Glutamatergic neuron (in vitro differentiated cells): ENCODE measurements at places on chromosomes 3 and 15. TPM values are rescaled to one million over a fixed set of nuclear protein-coding genes. Genes with fewer than 3 reads are reported as not detected.

DNA sequence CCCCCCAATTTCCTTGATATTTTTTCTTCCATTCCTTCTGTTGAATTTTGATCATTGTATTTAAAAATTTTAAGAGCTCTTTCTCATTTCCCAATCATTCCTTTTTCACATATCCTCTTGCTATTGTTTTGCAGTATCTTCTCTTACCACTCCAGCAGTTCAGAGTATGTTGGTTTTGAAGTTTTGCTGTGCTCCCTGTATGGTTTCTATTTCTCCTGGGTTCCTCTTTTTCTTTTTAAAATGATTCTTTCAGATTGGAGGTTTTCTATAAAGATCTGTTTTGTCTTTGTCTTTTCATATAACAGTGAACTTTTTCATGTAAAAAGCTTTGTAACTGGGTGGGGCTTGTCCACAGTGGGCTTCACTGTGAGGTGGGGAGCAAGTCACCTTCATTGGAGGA is 12.8 kb downstream of the USP3 start:
- H3K4me3 ChIP-seq = no peak overlapping the region
- no peaks in the 10 kb centered on the region for H3K36me3 ChIP-seq
- H3K27me3 ChIP-seq = peaks cover 4% of the 10 kb centered on the region
- no peak for DNase-seq
- no peak overlapping the region for H3K27ac ChIP-seq

- no peak for DNase-seq
- H3K4me3 ChIP-seq = no peak overlapping the region
- no peak overlapping the region for H3K27ac ChIP-seq
- no peaks in the 10 kb centered on the region for H3K36me3 ChIP-seq
Observed at GRCh38 chr15:69805248-69805953, 292.3 kb downstream of the TLE3 start.

- H3K4me3 ChIP-seq = no peak overlapping the region
- H3K36me3 ChIP-seq = no peaks in the 10 kb centered on the region
- no peaks in the 10 kb centered on the region for H3K27me3 ChIP-seq
- H3K4me1 ChIP-seq = no peaks in the 10 kb centered on the region
- H3K27ac ChIP-seq = no peak overlapping the region
Observed at GRCh38 chr3:31800436-31800835, 180.6 kb downstream of the OSBPL10 start.

GRCh38 chr15:96349034-96349856 is 18.7 kb downstream of the NR2F2 start:
- H3K4me3 ChIP-seq = no peak overlapping the region
- H3K27me3 ChIP-seq = peaks cover 49% of the 10 kb centered on the region
- DNase-seq = no peak
- peaks cover 15% of the 10 kb centered on the region for H3K4me1 ChIP-seq
- H3K27ac ChIP-seq = no peak overlapping the region
- H3K36me3 ChIP-seq = no peaks in the 10 kb centered on the region

- no peaks in the 10 kb centered on the region for H3K36me3 ChIP-seq
- peaks cover 19% of the 10 kb centered on the region for H3K27me3 ChIP-seq
- H3K4me3 ChIP-seq = no peak overlapping the region
- no peak overlapping the region for H3K27ac ChIP-seq
- DNase-seq = no peak
Observed at GRCh38 chr15:74303741-74304309, 63.6 kb downstream of the CYP11A1 start.

DNA sequence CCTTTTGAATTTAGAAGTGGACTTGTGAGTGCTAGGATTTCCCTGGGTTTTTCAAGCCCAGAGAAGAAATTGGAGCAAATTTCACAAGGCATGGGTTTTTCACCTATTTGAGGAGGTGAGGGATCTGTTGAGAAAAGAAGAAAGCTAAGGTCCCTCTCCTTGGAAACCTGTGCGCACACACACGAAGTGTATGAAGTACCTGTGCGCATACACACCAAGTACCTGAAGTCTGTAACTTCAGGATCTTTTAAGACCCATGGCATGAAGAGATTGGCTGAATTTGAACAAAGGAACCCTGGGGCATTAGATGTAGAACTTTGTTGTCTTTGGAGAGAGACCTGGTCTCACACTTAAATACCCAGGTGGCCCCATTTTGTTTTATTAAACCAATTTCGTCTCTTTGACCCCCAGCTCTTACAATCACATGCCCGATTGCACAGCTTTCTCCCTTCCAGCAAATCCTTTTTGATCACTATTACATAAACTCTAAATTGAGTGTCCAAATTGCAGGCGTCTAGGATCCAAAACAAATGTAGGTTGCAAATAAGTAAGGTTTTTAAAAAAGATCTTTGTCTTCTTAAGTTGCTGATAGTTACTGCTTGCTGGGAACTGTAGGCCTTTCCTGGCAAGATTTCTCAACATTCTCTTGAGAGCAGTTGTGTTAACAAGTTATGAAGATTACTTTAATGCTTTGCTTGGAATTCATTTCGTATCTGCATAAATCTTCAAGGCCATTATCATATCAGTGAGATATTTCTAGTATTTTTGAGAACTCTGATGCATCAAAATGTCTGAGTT is 64.3 kb downstream of the CMTM8 start:
- peaks cover 4% of the 10 kb centered on the region for H3K36me3 ChIP-seq
- no peak overlapping the region for H3K4me3 ChIP-seq
- H3K27ac ChIP-seq = no peak overlapping the region
- no peak for DNase-seq
- peaks cover 2% of the 10 kb centered on the region for H3K27me3 ChIP-seq
- H3K4me1 ChIP-seq = no peaks in the 10 kb centered on the region

- H3K4me1 ChIP-seq = peaks cover 17% of the 10 kb centered on the region
- H3K27me3 ChIP-seq = peaks cover 1% of the 10 kb centered on the region
- no peak overlapping the region for H3K4me3 ChIP-seq
- no peak for DNase-seq
- H3K36me3 ChIP-seq = peaks cover 11% of the 10 kb centered on the region
- no peak overlapping the region for H3K27ac ChIP-seq
Observed at GRCh38 chr15:77527164-77527778, 105.4 kb downstream of the LINGO1 start.

ANKRD63 gene
- not detected for total RNA-seq

LRRC2 gene
- not detected for total RNA-seq

GRCh38 chr15:77869021-77869895 is 208.3 kb downstream of the TBC1D2B start:
- peaks cover 12% of the 10 kb centered on the region for H3K27me3 ChIP-seq
- no peak overlapping the region for H3K27ac ChIP-seq
- H3K36me3 ChIP-seq = no peaks in the 10 kb centered on the region
- H3K4me1 ChIP-seq = peaks cover 19% of the 10 kb centered on the region
- no peak for DNase-seq

- H3K4me1 ChIP-seq = peaks cover 2% of the 10 kb centered on the region
- H3K27ac ChIP-seq = no peak overlapping the region
- H3K4me3 ChIP-seq = no peak overlapping the region
- no peaks in the 10 kb centered on the region for H3K36me3 ChIP-seq
- no peaks in the 10 kb centered on the region for H3K27me3 ChIP-seq
Observed at GRCh38 chr3:53788038-53788437, 58.2 kb downstream of the CHDH start.

- peaks cover 4% of the 10 kb centered on the region for H3K36me3 ChIP-seq
- H3K27ac ChIP-seq = peak overlapping the region; percentile 76
- DNase-seq = no peak
Observed at GRCh38 chr3:184237211-184237610, 7.8 kb downstream of the VWA5B2 start.

DNA sequence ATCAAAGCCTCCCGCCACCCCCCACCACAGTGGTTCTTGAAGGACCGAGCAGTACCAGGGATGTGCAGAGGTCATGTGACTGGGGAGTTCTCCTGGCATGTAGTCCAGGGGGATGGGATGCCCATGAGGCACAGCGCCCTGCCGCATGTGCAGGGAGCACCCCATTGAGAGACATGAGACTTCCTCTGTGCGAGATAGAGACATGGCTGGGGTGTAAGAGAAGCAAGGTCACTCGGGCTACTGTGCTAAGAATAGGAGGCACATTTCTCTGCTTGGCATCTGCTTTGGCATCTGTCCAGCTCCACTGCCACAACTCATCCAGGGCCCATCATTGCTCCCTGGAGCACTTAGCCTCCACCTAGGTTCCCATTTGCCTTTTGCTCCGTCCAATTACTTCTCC is 2.4 kb upstream of the CYP1A1 start:
- H3K27me3 ChIP-seq = peaks cover 12% of the 10 kb centered on the region
- no peak for DNase-seq
- peaks cover 15% of the 10 kb centered on the region for H3K4me1 ChIP-seq
- H3K27ac ChIP-seq = no peak overlapping the region
- H3K36me3 ChIP-seq = peaks cover 11% of the 10 kb centered on the region
- H3K4me3 ChIP-seq = no peak overlapping the region

DNA sequence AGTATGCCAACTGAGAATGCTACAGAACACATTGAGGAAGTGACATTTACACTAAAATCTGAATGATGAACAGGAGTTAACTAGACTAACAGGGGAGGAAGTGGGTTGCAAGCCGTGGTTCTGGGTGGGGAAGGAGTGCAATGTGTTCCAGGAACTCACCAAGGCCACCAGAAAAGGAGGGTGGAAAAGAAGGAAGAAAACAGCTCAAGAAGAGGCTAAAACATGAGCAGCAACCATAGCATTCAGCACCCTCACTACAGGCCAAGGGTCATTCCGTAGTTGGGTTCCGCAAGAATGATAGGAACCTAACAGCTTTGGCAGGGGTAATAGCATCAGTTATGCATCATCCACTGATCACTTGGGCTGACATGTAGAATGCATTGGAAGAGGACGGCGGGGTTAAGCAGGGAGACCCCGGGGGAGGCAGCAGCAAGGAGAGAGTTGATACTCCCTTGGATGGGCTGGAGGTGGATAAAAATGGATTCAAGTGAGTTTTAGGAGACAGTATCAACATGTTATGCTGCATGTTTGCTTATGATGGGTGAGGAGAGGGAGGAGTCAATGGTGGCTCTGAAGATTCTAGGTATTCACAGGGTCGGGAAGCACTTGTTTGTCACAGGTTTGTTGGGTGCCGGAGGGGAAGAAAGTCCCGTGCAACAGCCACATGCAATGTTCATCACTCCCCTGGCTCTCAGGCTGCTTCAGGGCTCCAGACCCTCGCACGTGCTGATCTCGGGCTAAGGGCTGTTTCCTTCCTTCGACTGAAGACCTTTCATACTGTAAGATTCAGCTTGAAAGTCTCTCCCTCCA is 53.2 kb downstream of the LIPC start:
- H3K4me1 ChIP-seq = peaks cover 2% of the 10 kb centered on the region
- peaks cover 9% of the 10 kb centered on the region for H3K36me3 ChIP-seq
- H3K27ac ChIP-seq = no peak overlapping the region

GRCh38 chr3:45946307-45946706 is 3.0 kb downstream of the CXCR6 start:
- no peak overlapping the region for H3K4me3 ChIP-seq
- H3K27me3 ChIP-seq = no peaks in the 10 kb centered on the region
- no peaks in the 10 kb centered on the region for H3K4me1 ChIP-seq
- DNase-seq = no peak
- no peak overlapping the region for H3K27ac ChIP-seq

- peaks cover 8% of the 10 kb centered on the region for H3K4me1 ChIP-seq
- H3K27ac ChIP-seq = no peak overlapping the region
- no peaks in the 10 kb centered on the region for H3K36me3 ChIP-seq
- H3K4me3 ChIP-seq = no peak overlapping the region
- no peak for DNase-seq
Observed at GRCh38 chr3:26104851-26105251, 315.0 kb downstream of the OXSM start.

NR1I2 gene
- not detected for total RNA-seq

DNA sequence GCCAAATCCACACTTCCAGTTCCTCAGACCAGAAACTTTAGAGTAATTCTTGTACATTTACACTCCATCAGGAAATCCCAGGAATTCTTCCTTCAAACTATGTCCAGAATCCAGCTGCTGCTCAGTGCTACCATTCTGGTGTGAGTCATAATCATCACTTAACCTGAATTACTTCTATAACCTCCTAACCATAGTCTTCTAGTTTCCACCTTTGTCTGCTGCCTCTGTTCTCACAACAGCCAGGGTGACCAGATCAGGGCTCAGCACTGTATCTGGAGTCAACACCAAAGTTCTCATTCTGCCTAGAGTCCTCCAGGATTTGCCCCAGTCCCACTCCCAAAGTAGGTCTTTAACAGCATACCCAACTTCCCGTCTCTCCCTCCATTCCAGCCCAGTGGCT is 3.4 kb downstream of the CLDND1 start:
- no peak overlapping the region for H3K27ac ChIP-seq
- no peak for DNase-seq
- peaks cover 5% of the 10 kb centered on the region for H3K4me1 ChIP-seq
- H3K36me3 ChIP-seq = no peaks in the 10 kb centered on the region
- H3K4me3 ChIP-seq = no peak overlapping the region

DNA sequence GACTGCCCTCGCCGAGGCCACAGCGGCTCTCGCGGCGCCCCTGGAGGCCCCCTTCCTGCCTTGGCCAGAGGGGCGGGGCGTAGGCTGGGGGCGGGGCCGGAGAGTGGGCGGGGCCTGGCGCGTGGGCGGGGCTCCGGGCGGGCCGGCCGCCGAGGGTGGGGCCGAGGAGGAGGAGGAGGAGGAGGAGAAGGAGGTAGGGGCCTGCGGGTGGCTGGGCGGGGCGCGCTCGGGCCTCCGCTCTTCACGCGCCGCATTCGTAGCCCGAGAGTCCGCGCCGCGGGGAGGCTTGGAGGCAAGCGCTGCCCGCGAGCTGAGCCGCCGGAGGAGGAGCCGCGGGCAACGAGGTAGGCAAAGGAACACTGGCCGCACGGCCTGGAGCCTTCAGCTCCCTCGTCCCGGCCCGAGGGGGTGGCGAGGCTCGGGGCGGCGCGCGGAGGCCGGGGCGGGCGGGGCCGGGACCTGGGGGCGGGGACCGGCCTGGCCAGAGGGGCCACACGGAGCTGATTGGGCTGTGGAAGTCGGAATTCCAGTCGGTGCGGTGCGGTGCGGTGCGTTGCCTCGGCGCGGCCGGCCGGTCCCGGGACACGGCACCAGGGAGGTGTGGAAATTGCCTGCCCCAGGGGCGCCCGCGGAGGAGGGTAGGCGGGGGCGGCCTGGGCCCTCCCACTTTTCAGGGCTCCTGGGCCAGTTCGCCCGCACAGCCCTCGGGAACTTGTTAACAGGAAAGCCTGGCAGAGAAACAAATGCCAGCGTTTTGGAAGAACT is at the start of gene PPP2R3A:
PPP2R3A (plus strand) TSS at position 223 of the 765 bp plus-strand sequence. CDS start 35,771 bp downstream, outside the sequence.
- peak within 1 kb of the TSS; percentile 70 for H3K27ac ChIP-seq
- H3K27me3 ChIP-seq = peaks cover 7% of the 10 kb centered on the region
- DNase-seq = peak; percentile 88
- H3K36me3 ChIP-seq = peaks cover under 1% of the 10 kb centered on the region

CILP gene
- 0.12 TPM for total RNA-seq

GRCh38 chr3:50320853-50321335 is 1.7 kb downstream of the HYAL2 start:
- H3K27me3 ChIP-seq = peaks cover 10% of the 10 kb centered on the region
- peaks cover 16% of the 10 kb centered on the region for H3K4me1 ChIP-seq
- peak overlapping the region; percentile 96 for H3K27ac ChIP-seq
- peak; percentile 88 for DNase-seq

GRCh38 chr3:101379658-101380376 is 59.4 kb upstream of the IMPG2 start:
- no peaks in the 10 kb centered on the region for H3K36me3 ChIP-seq
- H3K27ac ChIP-seq = no peak overlapping the region
- H3K4me3 ChIP-seq = no peak overlapping the region
- no peak for DNase-seq

C3orf52 gene
- total RNA-seq = 1.4 TPM
